ENCODE measurements at places on chromosomes 4 and X.
A peak's percentile ranks its signal among the peaks of the same experiment; 100 is the strongest.

DNA sequence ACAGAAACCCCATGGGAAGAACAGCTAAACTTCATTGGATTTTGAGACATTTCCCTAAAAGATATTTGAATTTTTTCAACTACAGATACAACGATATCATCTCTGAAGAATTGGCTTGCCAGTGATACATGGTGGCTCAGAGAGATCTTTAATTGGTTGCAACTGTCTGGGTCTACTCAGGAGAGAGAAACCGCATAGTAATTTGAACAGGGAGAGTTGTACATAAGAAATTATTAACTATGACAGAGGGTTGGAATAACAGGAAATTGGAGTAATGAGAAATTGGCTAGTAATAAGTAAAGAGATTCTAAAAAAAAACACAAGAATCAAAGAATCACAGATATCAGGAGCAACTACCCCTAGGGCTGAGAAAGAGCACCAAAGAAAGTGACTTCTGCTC lies 118.4 kb downstream of the KLHL13 start:
- no peak for DNase-seq

- DNase-seq = no peak
Observed at GRCh38 chrX:87525771-87526229, 8.2 kb downstream of the KLHL4 start.

DNA sequence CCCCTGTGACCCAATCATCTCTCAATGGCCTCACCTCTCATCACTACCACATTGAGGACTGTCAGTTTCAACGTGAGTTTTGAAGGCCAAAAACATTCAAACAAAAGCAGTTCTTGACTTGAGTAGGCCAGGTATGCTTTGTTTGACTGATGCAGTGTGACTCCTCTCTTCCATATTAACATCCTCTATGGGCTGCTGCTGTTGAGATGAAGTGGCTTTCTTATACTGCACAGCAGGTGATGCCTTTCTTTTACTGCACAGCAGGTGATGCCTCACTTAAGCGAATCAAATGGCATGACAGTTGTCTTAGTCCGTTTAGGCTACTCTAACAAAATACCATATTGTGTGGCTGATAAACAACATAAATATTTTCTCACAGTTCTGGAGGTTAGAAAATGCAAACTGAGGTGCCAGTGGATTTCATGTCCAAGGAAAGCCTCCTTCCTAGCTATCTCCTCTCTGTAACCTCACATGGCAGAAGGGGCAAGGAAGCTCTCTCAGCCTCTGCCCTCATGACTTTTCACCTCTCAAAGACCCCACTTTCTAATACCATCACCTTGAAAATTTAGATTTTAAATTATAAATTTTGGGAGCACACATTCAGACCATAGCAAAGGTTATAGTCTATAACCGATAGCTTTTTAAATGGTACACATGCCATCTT lies 2267.9 kb upstream of the AGA start:
- DNase-seq = no peak

GRCh38 chrX:56429581-56429980 lies 133.8 kb upstream of the UBQLN2 start:
- DNase-seq = no peak

DNA sequence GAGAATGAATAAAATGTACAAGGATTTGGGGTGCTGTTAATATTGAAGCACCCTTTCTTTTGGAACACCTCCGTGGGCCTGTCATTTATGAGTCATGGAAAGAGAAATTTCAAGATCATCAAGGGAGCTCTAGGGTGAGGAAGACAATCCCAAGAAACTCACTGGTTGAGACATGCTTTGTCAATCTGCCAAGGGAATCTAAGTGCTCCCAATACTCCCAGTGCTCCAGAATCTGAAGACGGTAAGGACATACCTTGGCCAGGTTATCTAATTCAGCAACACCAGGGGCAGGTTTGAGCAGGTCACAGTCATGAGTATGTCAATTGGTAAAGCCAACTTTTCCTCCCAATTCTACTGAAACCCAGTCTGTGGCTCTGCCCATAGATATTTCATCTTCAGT lies 556.4 kb upstream of the CPEB2 start:
- no peak for DNase-seq

DNA sequence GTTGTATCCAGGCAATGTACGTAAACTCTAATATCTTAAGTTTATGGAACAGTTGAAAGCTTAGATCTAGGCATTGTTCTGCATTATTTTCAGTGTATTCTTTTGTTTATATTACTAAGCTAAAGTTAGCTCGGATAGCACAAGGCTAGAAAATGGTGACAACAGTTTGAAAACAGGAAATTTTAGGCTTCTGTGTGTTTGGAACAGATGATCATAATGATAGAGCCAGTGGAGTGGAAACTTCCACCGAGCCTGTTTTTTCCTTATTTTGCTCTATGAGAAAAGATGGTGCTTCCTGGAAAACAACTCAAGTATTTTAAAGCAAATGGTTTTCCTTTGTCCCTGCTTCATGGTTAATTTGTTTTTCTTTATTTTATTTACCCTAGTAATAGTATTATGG lies 70.8 kb downstream of the GAB1 start:
- DNase-seq = no peak

DNA sequence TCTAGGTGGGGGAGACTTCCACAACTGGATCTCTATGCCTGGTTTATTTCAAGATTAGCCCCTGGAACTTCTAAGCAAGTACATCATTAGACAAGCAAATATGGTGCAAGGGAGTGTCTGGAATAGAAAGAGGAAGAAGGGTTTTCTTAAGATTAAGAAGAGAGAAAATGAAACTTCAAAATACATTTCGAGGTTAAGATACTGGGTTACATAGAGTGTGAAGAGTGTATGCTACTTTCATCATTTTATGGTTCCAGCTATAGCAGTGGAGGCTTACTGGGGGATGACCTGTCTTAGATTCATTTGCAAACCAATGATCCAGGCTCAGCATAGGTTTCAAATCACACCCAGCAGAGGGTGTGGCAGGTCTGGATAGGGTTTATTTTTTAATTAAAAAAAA lies 144.4 kb upstream of the GATB start:
- peak; percentile 70 for DNase-seq

GRCh38 chr4:113901994-113902787 lies 77.3 kb downstream of the ARSJ start:
- no peak for DNase-seq

DNA sequence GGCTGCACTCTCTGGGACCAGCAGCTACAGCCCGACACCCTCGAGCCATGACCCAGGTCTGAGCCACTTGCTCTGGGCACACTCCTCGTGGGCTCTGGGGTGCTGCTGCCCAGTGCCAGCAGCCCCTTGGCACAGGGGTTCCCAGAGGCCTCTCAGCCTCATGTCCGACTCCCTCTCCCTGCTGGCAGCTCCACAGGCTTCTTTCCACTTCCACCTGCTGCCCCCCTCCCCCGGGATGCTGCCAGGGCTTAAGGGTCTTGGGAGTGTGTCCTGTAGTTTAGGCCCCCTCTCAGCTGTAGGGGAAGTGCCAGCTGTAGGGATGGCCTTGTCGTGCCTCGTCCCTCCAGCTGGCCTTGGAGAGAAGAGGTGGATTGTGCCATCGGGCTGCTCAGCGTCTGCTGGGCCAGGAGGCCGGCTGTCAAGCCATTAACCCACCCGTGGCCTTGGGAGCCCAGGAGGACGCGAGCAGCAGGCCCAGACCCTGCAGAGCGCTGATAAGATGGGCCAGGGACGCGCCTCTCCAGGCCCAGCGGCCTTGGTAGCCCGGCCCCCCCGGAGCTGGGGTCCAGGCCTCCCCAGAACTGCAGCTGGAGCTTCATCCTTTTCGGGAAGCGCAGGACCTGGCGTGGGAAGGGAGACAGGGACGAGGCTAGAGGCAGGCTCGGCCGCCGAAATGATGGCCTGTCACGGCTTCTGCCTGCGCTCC lies 1.0 kb upstream of the USP27X start:
- no peak for DNase-seq

DNA sequence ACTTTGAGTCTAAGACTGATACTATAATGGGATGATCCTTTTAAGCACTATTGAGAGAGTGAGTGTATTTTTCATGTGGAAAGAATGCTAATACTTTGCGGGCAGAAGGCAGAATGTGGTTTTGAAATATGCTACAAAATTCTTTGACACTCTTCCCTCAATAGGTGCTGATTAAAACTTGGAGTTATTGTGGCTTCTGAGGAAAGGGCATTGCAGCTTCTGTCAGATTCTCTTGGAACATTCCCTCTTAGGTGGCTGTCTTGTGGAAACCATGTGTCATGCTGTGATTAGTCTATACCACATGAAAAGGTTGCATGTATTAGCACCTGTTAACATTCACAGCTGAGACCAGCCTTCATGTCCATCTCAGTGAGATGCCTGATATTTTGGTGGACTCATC lies 547.0 kb downstream of the STIM2 start:
- no peak for DNase-seq

DNA sequence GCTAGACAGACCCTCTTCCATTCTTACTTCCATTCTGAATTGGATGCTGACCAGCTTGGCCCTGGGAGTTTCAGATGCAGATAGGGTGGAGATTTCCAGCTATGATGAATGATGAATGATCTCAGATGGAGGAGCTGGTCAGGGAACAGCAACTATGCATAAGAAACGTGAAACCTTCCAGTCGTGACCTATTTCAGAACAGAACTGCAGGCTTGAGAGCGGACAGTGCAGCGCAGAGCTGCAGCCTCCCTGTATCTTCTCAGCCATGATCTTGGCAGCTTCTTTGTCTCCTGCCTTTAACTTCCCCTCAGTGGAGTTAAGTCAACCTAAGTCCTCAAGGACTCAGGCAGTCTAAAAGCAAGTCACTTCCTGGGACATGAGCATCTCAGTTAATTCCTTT lies 43.3 kb upstream of the HAND2 start:
- no peak for DNase-seq

DNA sequence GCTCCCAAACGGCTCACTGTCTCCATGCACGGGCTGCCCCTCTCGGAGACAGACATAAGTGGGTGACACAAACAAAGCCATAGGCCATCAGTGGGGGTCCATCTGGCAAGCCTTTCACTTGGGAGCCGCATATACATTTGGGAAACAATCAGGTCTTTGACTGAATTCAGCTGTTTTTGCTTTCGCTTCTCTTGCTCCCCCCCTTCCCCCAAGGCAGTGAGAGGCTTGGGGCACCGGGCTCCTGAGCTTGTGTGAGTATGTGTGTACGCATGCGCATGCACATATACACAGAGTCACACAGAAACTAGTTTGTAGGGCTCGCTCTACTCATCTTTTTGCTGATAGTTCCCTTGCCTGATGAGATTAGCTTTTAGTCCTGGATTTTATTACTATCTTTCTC lies 284.4 kb downstream of the AFF2 start:
- peak; percentile 71 for DNase-seq

DNA sequence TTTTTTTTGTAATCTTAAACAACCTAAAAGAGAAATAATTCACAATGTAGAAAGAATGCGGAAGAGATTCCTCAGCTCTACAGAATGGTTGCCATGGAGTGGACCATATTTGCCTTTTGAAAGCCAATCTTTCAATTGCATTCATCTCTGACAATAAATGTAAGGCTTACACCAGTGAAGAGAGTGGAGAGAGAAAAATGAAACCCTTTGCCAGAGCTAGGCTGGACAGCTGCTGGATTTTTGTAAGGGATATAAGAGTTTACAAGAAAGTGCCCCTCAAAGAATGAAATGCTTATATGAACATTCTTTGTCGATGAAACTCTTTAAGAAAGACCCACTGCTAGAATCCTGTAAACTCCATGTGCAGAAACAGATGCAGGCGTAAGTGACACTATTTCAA lies 66.0 kb upstream of the FAT1 start:
- no peak for DNase-seq

- DNase-seq = peak; percentile 68
Observed at GRCh38 chrX:72094894-72095293, 36.8 kb downstream of the RTL5 start.

- no peak for DNase-seq
Observed at GRCh38 chr4:79209822-79210635, 115.8 kb downstream of the NAA11 start.

DNA sequence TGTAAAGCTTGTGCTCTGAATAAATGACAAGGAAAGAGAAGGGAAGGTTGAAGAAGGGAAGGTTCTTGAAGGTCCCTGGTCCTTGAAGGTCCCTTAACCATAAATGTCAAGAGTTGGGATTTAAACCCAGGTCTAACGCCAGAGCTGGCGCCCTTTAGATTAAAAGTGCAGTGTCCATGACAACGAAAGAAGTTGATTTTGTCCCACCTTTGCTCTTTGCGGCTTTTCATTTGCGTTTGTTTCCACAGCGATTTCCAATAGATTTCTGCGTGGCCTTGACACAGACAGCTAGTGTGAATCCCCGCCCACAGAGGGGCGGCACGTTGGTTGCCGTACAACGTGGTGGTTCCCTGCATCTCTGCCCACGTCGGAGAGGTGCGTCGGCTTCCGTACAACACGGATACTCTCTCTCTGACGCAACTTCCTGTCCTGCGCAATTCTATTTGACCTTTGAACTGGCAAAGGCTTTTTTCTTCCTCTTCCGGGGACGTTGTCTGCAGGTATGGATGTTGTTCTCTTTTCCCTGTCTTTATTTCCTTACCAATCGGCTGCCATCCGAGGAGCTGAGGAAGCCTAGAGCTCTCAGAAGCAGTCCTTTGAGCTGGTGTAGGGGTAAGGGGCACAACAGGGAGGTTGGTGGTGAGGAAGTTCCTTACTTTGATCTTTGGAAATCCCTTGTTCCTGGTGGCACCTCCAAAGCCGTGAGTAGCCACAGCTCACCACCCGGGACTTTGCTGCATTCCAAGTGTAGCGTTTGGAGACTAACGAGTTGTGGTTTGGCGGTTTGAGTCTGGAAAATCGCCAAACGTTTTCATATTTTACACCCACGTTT lies at the start of gene RPL34:
Gene RPL34 (plus strand): TSS at position 476 of the 832 bp plus-strand sequence. CDS start 1,384 bp downstream, outside the sequence.
- peak; percentile 99 for DNase-seq

DNA sequence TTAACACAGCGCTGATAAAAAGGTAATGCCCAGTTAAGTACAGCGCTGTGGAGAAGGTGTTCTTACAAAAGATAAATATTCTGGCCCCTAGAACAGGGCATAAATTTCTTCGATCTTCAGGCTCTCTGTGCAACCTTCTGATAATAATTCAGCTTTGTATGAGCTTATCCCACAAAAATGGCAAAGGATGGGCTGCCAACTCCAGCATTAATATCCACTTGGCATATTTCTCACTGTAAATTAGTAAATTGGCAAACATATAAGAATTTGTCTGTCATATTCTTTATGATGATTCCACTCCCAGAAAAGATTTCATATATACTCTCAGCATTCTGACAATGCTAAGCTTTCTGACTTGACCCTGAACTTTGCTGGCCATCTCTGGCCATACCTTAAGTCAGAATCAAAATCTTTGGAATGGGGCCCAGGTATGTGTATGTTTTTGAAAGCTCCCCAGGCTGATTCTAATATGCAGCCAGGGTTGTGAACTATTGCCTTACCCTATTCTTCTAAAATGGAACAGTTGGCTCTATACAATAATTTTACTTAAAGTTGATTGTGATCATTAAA lies 134.8 kb downstream of the FRYL start:
- no peak for DNase-seq

- DNase-seq = no peak
Observed at GRCh38 chr4:37646247-37646646, 39.9 kb downstream of the RELL1 start.

DNA sequence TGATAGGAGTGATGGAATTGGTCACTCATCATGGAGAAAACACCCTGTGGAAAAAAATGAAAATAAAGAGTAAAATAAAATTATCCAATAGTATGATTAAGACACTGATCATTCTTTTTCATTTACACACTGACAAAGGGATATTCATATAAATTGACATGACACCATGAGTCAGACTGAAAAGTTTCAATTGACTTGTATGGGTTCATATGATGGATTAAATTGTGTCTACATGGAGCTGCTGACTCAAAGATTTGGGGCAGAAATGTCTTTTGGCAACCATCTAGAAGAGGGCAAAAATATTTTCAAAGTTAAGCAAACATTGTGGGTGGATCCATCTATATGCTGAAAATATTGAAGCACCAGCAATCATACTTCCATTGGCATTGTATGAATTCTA lies 153.4 kb upstream of the PPP3CA start:
- DNase-seq = no peak

GRCh38 chr4:167724941-167725340 lies 367.4 kb upstream of the ANXA10 start:
- no peak for DNase-seq

Data from Karpas-422 (cell line).